ENCODE measurements at places on chromosomes 16 and 17.

DNA sequence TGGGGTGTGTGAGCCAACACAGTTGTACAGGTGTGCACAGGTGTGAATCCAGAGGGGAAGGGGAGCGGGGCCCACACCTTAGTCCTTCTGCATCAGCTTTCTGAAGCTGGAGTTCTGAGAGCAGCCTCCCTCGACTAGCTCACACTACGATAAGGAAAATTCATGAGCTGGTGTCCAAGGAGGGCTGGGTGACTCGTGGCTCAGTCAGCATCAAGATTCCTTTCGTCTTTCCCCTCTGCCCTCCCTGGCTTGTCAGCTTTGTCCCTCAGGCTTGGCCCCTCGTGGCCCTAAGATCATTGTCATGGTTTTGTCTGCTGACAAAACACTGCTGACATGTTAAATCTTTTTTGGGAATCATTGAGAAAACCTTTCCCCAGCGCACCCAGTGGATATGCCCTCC lies 47.5 kb downstream of the OR1D5 start:
- peak; percentile 35 for DNase-seq

- DNase-seq, result peak; percentile 99
These were observed 4.5 kb downstream of the ARHGAP27 start for GRCh38 chr17:45428050-45428617.

DNA sequence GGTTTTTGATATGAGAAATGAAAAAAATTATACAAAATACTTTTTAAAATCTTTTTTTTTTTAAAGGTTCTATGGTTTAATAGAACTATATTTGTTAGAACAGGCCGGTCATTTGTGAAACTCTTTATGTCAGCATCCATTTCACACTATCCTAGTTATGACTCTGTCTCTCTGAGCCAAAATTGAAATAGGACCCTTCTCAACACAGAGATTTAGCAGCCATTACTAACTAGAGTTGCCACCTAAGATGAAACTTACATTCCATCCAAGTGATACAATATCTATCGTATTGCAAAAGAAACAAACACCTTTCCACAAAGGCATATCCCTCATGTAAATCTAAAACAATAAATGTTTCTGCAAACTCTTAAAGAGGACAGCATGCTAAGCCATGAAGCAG lies 249.8 kb downstream of the CDH11 start:
- DNase-seq, result no peak

DNA sequence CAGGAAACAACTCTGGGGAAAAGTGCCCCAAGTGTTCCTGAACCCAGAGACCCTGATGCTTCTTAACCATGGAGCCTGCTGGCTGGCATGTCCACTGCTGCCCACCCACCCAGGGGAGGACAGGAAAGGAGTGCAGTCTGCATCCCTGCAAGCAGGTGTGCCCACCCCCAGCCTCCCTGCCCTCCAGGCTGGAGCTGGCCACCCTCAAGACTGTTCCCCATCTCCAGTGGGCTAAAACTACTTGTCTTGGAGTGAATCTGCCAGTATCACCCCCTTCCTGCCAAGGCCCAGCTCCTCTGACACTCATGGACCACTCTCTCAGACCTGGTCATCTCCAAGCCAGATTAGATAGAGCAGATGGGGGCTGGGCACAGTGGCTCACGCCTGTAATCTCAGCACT lies 29.8 kb downstream of the ARHGAP27 start:
- DNase-seq, result no peak

DNA sequence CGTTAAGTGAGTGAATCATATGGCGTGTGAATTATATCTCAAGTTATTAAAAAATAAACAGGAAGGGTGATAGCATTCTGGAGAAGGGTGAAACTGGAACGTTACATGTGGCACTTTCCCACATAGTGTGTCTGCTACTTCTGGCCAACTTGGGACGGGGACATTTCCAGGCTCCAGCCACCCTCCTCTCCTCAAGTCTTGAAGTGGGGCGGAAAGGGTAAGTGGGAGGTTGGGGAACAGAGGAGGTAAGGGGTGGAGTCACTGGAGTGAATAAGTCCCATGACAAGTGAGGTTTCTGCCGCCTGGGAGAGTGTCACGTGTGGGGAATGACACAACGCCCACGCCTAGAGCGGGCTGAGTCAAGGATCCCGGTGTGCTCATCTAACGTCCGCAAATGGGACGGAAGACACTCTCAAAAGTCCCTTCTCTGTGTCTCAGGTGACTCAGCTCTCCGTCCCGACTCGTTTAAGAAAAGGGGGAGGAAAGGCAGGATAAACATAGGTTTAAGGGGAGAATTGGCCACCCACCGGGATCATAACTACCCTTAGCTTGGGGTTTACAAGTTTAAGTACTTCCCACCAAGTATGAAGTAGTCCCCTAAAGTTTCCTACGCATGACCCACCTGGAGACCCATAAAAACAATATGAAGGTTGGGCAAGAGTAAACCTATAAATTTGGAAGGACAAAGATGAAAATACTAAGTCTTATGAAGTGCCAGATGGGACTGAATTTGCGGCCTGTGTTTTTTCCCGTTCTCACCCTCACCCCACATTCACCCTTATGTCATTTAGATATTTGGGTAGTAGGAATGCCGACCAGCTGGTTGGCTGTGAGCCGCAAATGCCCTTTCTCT lies 1.2 kb upstream of the SPAG9 start:
- peak; percentile 98 for DNase-seq

DNA sequence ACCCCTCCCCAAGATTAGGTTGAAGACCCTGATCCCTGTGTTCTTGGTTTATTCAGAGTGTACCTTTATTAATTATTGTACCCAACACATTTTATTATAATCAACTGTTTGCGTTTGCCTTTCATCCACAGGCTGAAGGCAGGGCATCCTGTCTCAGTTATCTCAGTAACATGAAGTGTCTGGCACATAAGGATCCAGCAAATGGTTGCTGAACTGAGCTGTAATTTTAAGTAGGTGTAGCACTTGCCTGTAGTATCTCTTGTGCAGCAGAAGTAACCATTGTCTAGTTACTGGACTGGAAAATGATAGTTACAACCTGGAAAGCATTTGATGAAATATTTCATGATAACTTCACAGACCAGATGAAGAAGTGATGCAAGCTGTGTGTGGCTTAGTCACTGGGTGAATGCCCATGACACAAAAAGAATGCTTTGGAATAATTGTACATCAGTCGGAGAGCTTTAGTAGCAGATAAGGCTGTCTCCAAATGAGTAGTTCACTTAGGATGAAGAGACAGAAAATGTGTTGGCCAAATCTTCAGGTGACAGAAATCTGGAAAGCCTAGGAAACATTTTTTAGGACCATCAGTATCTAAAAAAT lies 56.6 kb downstream of the ESRP2 start:
- DNase-seq, result no peak

DNA sequence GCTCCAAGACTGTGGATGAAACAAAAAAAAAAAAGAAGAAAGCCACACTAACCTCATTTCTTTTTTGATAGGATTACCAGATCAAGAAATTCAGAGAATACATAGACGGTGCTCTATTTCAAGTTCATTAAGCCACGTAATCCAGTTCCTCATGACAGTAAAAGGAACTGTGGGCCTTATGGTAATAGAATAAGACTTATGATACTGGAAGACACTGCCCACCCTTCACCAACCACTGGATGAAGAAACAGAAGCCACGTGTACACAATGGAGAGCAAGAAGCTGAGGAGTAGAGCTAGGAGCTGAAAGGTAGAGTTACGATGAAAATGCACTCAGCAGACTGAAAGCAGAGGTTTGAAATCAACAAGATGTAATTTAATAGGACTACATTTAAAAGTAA lies 11.2 kb downstream of the NCBP3 start:
- DNase-seq, result no peak

DNA sequence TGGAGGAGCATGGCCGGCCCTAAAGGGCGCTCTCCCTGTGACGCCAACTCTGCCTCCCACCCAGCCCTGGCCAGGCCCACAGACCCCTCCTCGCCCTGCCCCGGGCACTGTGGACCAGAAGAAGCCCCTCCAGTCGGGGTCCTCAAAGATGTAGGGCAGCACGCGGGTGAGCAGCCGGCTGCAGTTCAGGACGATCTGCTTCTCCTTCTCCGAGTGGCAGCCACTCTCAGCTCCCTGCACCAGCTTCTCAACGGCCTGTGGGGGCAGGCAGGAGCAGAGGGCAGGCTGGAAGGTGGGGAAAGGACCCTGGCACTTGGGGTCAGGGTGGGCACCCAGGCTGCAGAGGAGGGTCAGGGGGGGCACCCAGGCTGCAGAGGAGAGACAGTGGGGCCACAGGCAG lies 8.9 kb downstream of the HID1 start:
- DNase-seq, result no peak

DNA sequence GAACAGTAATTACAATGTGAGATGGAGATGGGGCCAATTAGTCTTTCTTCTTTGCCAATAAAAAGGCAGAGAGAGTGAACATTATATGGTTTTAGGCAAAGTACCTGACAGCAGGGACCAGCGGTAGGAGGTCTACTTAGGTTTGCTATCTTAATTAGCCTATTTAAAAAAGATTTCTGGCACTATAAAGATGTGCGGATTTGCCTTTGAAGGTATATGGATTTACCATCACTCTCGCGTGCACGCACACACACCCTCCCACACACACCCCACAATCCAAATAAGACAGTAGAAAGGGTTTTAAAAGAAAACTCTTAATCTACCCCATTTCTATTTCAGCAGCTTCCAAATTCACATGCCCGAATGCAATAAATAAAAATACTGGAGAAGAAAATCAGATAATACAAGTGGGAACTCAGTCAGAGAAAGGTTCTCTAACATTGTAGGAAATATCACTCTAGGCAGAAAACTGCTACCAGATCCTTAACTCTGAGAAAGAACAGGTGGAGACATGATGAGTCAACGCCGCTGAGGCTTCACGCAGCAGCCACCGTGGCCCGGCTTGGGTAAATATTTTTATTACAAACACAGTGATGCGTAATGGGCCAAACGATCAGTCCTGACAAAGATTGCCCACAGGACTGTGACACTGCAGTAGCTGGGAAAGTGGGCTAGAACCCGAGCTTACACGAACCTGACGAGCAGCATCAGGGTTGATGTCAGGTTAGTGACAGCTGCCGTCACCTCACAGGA lies 66.6 kb upstream of the AXIN2 start:
- peak; percentile 64 for DNase-seq

DNA sequence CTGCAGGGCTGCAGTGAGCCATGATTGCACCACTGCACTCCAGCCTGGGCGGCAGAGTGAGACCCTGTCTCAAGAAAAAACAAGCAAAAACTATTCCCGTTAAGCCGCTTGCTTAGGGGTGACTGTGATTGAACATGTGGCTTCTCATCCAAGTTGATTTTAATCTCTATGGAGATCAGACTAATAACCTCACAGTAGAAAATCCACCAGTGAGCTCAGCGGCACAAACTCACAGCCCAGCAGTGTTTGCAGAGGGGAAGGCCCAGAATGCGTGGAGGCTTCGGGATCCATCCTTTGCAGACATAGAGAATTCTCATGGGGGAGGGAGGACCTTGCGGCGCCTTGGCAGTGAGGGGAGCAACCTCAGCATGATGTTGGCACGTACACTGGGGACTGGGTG lies 7.4 kb downstream of the BANP start:
- DNase-seq, result no peak

DNA sequence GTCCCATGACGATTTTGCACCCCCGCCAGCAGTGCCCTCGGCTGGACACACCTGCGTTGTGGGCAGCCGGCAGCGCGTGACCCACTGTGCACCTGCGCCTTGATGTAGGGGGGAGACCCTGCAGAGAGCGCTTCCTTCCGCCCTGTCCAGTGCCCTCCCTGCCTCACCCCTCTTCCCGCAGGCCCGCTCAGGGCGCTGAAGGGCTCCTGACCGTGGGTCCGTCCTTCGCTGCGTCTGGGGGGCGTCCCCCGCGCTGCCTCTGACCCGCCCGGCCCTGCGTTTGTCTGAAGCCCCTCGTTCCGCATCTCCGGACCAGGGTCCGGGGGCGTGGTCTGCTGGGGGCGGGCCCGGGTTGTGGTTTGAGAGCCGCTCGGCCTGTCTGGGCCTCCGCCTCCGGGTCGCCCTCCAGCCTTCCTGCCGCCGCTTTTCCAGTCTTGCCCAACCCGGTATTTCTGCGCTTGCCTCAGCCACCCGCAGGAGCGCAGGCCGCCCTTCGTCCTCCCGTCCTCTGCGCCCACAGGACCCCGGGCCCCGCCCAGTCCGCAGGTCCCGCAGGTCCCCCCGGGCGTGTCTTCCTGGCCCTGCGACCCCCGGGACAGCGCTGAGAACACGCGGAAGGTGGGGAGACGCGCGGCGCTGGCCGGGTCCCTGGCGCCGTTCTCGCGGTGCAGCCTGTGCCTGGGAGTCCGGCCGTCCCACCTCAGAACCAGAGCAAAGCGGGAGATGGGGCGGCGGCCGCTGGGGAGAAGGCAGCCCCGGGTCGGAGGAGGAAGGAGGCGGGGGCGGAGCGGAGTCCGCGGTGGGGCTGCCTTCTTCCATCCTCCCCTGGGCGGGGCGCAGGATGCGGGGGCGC lies 4.0 kb upstream of the IL17C start:
- no peak for DNase-seq

GRCh38 chr17:13222975-13223374 lies 205.1 kb upstream of the ELAC2 start:
- DNase-seq, result no peak

DNA sequence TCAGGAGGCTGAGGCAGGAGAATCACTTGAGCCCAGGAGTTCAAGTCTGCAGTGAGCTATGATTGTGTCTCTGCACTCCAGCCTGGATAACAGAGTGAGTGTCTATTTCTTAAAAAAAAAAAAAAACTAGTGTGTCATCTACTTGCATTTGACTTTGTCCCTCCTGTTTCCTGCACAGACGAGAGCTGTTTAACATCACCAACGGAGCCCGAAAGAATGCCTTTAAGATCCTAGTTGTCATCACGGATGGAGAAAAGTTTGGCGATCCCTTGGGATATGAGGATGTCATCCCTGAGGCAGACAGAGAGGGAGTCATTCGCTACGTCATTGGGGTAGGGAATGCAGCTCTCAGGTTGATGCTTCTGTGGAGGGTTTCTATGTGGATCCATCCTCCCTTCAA lies 13.4 kb downstream of the ITGAM start:
- no peak for DNase-seq

DNA sequence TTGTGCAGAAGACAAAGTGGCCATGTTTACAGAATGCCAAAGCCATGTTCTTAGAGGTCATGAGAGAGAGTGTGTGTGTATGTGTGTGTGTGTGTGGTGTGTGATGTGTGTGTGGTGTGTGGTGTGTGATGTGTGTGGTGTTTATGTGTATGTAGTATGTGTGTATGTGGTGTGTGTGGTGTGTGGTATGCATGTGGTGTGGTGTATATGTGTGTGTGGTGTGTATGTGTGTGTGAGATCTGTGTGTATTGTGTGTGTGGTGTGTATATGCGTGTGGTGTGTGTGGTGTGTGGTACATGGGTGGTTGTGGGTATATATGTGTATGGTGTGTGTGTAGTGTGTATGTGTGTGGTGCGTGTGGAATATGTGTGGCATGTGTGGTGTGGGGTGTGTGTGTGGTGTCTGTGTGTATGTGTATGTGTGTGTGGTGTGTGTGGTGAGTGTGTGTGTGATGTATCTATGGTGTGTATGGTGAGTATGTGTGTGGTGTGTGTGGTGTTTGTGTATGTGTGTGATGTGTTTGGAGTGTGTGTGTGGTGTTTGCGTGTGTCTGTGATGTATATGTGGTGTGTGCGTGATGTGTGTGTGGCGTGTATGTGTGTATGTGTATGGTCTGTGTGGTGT lies 8.2 kb upstream of the KRT17 start:
- DNase-seq, result no peak
